ENCODE measurements at places on chromosomes 2 and 18.

DNA sequence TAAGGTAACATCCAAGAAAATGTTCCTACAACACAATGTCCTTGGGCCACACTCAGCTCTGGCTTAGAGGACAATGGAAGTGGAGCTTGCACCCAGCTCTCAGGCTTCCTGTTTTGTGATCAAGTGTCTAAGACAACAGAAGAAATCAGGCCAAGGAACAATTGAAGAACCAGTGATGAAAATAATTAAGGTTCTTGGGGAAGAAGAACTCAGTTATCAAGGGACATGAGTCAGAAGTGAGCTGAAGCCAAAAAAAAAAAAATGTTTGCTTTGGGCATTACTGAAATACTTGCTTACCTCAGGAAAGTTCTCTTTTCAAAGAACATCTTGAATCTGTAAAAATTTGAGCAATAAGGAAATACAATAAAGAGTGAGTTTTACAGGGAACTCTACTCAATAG, 299.0 kb downstream of the FBXO15 start:
- no peak for DNase-seq

GRCh38 chr2:112062894-112063293, 7.8 kb downstream of the TMEM87B start:
- DNase-seq: no peak

DNA sequence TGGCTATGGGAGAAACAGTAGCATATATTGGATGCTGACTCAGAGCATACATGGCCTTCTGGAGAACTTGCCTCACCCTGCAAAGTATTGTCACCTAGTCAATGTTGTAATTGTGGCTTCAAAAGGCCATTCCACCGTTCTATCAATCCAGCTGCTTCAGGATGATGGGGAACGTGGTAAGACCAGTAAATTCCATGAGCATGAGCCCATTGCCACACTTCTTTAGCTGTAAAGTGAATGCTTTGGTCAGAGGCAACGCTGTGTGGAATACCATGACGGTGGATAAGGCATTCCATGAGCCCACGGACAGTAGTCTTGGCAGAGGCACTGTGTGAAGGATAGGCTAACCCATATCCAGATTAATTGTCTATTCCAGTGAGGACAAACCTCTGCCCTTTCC, 1300.1 kb upstream of the ACVR2A start:
- no peak for DNase-seq

- no peak for DNase-seq
These were observed 1160.1 kb downstream of the RPIA start for GRCh38 chr2:89851583-89851905.

GRCh38 chr2:218880102-218880858, at the start of gene WNT10A:
TSS of gene WNT10A (plus strand) at chr2:218880852. CDS start at chr2:218880996, 144 bp downstream.
- no peak for DNase-seq

DNA sequence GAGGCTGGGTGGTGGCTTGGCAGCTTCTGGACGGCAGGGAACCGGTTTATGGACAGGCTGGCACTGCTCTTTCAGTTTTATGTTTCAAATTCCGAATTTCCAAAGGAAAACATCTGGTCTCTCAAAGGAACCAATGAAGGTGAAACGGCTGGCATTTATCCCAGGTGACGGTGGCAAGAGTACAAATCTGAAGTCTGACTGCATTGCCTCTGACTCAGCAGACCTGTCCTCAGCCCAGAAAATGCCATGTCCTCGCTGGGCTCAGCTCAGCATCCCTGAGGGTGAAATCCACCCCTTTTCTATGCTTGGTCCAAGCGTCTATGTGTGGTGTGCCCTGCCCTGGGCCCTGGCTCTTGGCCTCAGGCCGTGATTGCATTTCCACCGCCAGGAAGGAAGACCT, 38.1 kb downstream of the NAPG start:
- no peak for DNase-seq

DNA sequence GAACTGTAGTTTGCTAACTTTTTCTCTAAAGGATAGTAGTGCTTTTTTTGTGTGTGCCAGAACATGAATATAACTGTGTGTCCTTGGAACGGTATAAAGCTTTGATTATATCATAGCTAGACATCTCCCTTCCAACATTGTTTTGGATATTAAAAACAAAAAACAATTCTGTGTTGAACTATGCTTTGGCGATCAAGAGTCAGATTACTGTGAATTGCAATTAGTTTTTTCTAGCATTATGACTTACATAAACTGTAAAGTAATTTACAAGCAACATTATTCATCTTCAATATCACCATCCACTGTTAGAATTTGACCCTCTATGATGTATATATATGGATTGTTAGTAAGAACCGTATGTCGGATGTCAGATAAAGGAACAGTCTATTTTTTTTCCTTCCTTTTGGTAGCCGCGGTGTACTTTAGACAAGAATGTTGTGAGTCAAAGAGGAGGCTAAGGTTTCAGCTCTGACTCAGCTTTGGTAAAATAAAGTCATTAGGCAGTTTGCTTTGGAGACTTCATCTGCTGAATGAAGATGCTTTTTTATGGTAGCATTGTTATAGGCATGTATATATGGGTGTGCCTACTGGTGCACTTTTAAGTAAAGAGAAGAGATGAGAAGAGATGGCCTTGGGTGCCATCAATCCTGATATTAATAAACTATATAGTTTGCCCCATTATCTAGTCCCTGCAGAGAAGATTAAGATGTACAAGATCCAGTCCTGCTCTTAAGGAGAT, 76.4 kb downstream of the LTBP1 start:
- no peak for DNase-seq

DNA sequence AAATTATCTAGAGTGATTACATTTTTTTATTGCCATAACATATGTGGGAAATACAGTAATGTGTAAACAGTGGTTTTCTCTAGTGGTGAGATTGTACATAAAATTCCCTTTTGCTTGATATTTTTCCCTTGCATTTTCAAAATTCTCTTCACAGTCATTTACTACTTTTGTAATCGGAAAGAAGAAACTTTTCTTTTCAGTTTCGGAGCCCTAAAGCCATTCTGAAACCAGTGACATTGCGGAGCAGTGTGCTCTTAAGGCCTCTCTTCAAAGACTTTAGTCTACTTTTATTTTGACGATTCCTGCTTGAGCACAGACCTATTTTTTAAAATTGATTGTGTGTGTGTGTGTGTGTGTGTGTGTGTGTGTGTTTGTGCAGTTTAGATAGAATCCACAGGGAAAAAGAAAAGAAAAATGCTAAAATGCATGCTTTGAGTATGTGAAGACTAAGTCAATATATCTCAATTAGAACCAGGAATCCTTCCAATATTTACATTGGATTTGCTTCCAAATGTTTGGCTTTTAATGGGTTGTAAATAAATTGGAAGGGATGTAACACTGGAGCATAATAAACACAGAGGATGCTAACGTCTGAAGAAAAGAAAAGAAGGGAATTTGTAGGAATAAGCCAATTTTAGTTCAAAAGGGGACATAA, 357.4 kb downstream of the RND3 start:
- no peak for DNase-seq

GRCh38 chr2:85177031-85177824, 44.0 kb downstream of the TCF7L1 start:
- DNase-seq: no peak

DNA sequence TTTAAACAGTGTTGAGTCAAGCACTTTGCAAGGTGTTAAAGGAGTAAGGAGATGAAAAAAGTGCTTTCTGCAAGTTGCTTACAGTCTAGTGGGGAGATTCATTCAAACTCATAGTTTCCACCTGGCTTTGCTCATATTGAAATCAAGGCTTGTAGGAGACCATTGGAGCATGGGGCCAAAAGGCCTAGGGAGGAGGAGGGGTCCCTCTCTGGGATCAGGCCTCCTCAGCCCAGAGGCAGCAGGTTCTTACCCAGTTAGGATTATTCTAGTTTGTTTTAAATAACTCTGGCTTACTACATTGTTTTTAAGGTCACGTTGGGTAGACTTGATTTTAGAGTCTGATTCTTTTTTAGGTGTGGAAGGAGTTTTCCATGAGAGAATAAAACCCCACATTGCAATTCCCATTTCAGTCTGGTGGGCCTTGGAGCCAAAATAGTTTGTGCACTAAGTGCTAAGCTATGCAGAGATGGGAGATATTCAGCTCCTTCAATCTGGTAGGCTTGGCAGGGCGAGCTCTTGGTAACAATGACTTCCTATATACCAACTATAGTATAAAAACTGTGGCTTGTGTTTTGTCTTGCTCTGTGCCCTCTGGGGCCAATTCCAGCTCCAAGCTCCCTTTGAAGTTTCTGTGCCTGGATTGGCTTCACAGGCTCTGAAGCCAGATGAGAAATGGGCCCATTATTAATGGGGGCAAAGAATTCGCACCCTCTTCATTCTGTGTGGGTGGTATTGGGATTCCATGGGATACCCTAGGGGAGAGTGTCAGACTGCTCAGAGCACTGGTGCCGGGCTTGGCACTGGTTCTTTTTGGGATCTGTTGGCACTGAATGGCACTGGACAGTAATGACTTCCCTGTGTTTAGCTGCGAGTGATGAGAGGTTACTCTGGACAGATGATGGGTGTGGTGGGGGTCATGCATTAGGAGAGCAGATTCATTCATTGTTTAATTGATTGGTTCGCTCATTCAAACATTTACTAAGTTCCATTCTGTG, 301.1 kb downstream of the MYCN start:
- DNase-seq: no peak

GRCh38 chr18:79629249-79629558, 50.4 kb upstream of the CTDP1 start:
- DNase-seq: no peak

DNA sequence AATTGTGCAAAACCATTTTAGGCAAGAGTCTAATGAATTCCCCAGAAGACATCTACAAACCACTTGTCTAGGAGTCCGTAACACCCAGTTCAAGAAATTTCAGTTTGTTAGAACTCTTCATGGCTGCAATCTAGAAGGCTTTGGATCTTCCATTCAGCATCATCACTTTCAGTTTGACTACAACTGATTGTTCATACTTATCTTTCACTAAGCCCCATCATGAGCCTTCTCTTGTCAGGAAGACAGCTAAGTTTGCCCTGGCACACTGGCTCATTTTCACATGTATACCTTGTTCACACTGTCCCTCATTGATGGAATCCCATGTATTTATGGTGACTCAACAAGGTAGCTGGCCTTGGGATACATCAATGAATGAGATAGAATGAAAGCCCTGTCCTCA, 898.4 kb upstream of the CELF4 start:
- DNase-seq: no peak

GRCh38 chr18:44452346-44452745, 228.3 kb upstream of the SETBP1 start:
- DNase-seq: no peak

GRCh38 chr2:181954538-181954883, 31.1 kb upstream of the PPP1R1C start:
- no peak for DNase-seq

- DNase-seq: no peak
These were observed 31.4 kb downstream of the IL18R1 start for GRCh38 chr2:102386867-102387541.

GRCh38 chr2:45009928-45010701, 863 bp upstream of the SIX2 start:
- DNase-seq: no peak

DNA sequence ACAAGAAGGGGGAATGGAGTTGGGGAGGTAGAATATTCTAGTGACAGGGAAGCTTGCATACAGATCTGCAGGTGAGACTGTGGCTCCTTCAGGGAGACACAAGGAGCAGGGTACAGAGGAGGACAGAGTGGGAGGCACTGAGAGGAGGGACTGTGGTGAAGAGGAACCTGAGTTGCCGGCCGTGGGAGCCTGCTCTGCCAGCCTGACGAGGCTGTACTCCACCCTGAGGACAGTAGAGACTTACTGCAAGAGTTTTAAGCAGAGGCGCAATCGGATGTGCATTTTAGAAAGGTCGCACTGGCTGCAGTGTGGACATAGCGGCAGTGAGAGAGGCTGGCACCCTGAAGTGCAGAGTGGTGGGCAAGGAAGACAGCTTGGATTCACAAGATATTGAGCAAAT, 185.8 kb downstream of the GFPT1 start:
- no peak for DNase-seq

DNA sequence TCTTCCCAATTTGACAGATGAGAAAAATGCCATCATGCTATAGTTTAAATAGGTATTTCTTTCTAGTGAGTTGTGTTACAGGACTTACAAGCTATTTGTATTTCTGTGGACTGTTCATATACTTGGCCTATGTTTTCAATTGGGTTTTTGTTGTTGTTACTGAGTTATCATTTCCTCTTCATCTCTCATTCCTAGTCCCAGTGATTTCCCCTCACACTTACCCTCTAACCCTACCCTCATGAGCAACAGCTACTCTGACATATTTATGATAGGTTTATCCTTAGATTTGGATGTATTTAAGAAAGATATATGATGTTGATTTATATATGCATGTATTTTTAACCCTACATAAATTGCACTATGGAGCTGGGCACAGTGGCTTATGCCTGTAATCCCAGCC, 10.9 kb upstream of the PSD4 start:
- DNase-seq: no peak

- no peak for DNase-seq
These were observed 961 bp downstream of the RBM43 start for GRCh38 chr2:151260573-151261230.

DNA sequence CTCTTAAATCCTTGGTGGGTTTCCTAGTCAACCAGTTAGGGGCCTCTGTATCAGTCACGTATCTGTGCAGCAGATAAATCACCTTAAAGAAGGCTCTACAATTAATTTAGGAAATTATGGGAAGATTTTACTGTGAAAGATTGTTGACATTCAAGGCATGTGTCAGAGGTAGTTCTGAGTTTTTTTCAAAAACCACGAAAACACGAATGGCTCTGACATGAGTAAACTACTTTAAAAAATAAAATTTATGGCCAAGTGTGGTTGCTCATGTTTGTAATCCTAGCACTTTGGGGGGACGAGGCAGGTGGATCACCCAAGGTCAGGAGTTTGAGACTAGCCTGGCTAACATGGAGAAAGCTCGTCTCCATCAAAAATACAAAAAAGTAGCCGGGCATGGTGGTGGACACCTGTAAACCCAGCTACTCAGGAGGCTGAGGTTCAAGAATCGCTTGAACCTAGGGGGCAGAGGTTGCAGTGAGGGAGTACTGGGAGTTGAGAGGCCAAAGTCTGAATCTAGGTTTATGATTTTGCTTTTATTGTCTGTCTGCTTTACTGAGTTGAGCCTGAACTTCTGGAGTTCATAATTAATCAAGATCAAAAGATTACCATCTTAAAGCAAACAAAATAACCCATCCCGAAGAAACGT, 77.1 kb downstream of the SPRED2 start:
- DNase-seq: no peak

GRCh38 chr2:181973171-181973783, 12.4 kb upstream of the PPP1R1C start:
- DNase-seq: no peak

- DNase-seq: no peak
These were observed 7.4 kb downstream of the IL36A start for GRCh38 chr2:113012436-113013335.

GRCh38 chr2:7812231-7812995, 869.4 kb upstream of the ID2 start:
- no peak for DNase-seq

GRCh38 chr18:73923866-73924265, 223.8 kb downstream of the FBXO15 start:
- no peak for DNase-seq

- DNase-seq: no peak
These were observed 152.3 kb downstream of the DIS3L2 start for GRCh38 chr2:232113821-232114220.

- DNase-seq: peak; percentile 68
These were observed 58.9 kb downstream of the SH3RF3 start for GRCh38 chr2:109187711-109188495.

GRCh38 chr2:233210843-233211547, 40.5 kb upstream of the ATG16L1 start:
- DNase-seq: no peak

- no peak for DNase-seq
These were observed 94.9 kb downstream of the RNF152 start for GRCh38 chr18:61797696-61798590.
